Fibroblast of upper back skin (primary cell): ENCODE measurements at places on chromosomes 1 and 21.
A peak's percentile ranks its signal among the peaks of the same experiment; 100 is the strongest.

GRCh38 chr1:7646981-7647901 lies 123.9 kb upstream of the VAMP3 start:
- DNase-seq: peak; percentile 51

DNA sequence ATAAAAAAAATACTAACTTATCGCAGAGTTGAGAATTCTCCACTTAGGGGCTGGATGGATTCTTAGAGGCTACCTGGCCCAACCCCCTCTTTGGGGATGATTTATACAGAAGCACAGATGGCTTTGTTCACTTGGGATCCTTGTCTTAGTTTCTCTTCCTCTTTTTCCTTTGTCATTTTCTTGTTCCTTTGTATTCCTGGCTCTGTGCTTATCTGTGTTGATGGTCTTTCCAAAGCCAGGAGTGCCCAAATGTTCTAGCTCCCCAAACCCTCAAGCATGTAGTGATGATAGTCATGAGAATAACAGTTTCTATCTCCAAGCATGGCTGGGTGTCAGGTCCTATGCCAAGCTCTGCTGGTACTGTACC lies 27.4 kb downstream of the EPHB2 start:
- DNase-seq: no peak

GRCh38 chr1:220153147-220153546 lies 59.2 kb downstream of the IARS2 start:
- no peak for DNase-seq

- DNase-seq: no peak
Observed at GRCh38 chr1:238242181-238242580, 351.5 kb upstream of the ZP4 start.

DNA sequence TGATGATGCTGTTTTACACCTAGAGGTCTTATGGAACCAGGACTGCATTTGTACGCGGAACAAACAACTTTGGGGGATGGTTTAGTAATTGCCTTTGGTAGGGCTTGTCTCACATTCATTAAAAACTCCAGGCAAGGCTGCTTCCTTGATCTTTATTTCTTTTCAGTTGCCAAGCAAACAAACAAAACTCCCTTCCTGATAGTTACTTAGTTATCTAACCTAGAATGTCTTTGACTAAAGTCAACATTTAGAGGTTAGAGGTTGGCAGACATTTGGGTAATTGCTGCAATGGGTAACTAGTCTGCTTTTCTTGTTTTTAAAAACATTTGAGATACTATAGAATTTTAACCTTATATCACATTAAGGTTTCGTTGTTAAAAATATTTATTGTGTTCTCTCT lies 500.9 kb upstream of the PTBP2 start:
- DNase-seq: no peak

DNA sequence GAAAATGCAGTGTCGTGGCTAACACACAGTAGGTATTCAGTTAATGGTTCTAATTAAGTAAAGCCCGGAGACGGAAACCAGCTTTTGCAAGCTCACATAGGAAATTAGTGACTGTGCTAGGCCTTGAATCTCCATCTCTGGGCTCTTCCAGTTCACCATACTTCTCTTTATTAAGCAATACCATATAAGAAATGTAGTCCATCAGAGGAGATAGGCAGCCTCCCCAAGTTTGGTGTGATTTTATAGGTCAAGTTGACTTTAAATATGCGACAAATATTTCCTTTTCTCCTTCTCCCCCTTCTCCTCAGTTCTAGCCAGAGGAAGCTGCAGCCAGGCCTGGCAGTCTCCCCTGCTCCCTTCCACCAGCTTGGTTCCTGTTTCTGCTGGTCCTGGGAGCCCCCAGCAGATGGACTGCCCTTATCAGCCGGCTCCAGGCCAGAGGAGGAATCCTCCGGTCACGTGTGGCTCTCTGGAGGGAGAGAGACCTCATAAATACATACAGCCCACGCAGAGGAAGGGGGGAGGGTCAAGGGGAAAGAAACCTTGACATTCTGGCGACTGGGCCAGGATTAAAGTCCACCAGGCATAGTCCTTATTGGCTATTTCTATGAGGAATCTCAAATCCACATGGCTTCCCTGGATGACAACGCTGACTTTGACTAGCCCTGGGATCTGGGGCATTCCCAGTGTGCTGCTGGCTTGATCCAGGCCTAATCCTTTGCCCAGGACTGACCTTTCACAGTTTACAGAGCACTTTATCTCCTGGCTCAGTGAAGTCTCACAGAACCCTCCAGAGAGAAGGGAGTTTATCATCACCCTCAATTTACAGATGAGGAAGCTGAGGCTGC lies 115.1 kb upstream of the JUN start:
- no peak for DNase-seq

- DNase-seq: peak; percentile 96
Observed at GRCh38 chr1:59678493-59679228, 136.1 kb upstream of the HOOK1 start.

DNA sequence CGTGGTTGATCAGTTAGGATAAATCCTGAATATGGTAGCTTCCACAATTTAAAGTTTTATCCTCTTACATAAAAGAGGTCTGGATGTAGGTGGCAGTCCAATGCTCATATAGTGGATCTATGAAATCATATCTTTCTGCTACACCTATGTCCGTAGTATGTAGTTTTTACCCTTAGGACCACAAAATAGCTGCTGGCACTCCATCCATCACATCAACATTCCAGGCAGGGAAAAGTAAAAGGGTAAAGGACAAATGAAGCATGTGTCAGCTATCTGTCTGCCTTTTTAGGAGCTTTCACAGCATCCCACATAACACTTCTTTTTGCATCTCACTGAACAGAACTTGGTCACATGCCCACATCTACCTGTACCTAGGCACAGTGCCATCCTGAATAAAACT lies 184.7 kb downstream of the ROR1 start:
- no peak for DNase-seq

- no peak for DNase-seq
Observed at GRCh38 chr1:185574139-185574875, 159.9 kb upstream of the HMCN1 start.

DNA sequence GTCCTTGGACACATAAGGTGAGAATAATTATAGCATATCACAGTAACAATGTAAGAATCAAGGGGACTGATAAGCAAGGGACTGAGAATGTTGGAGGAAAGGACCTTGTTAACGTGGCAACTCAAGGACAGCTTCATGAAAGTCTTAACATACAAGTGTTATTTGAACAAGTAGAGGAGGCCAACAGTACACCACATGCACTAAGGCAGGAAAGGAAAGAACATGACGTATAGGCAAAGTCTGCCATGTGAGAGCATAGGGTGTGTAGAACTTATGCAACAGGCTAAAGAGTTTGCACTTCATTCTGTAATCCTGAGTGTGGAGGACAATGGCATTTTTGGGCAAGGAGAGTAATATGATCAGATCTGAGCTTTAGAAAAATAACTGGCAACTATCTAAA lies 33.3 kb upstream of the DIRAS3 start:
- DNase-seq: no peak

GRCh38 chr1:164880644-164881043 lies 321.7 kb downstream of the PBX1 start:
- no peak for DNase-seq

GRCh38 chr1:243850452-243851256 lies 611 bp upstream of the AKT3 start:
- peak; percentile 80 for DNase-seq

GRCh38 chr1:110873856-110874255 lies 908 bp downstream of the CD53 start:
- DNase-seq: no peak

- no peak for DNase-seq
Observed at GRCh38 chr1:181149326-181150125, 61.0 kb downstream of the IER5 start.

DNA sequence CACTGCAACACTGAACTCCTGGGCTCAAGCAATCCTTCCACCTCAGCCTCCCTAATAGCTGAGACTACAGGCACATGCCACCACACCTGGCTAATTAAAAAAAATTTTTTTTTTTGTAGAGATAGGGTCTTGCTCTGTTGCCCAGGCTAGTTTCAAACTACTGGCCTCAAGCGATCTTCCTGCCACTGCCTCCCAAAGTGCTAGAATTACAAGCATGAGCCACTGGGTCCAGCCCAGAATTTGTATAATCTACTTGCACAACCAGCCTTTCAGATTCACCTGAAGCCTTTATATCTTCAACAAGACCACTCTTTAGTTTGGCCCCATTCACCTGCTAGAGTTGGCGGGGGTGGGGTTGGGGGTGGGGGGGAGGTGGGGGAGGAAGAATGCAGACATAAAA lies 181.7 kb upstream of the LMO4 start:
- DNase-seq: no peak

DNA sequence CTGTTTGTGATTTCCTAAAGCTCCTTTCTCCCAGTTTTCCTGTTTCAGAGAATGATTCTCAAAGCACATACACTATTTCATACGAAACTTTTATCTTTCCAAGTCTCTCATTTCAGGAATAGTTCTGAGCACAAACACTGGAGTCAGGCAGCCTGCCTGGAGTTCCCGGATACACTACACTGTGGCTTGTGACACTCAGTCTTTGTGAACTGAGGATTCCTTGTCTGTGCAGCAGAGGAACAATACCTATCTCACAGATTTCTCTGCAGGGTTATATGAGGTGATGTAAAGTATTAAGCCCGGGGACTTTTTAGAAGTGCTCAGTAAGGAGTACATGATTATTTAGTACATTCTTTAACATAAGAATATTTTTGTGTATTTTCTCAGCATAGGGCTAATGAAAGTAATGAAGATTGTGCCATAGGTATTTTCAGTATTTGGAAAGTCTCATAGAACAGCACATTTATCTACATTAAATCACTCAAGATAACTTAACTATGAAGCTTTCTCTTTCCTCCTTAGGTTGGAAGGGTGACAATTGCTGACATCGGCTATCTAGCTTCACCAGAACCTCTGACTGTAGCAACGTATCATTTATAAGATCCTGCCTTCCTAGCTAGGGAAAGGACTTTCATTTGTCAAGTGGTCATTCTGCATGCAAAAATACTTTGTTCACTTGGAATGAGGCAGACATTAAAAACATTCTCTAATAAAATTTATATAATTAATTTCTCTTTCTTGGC lies 12.9 kb downstream of the GBP2 start:
- DNase-seq: no peak

GRCh38 chr21:46454634-46455390 lies 3.9 kb upstream of the DIP2A start:
- DNase-seq: no peak

- no peak for DNase-seq
Observed at GRCh38 chr1:215094381-215094780, 11.8 kb downstream of the KCNK2 start.

- DNase-seq: peak; percentile 51
Observed at GRCh38 chr1:78153092-78153736, 107.4 kb downstream of the GIPC2 start.

- DNase-seq: peak; percentile 91
Observed at GRCh38 chr1:214864896-214865688, 217.4 kb upstream of the KCNK2 start.

- DNase-seq: no peak
Observed at GRCh38 chr1:50181027-50181663, 72.4 kb downstream of the ELAVL4 start.

DNA sequence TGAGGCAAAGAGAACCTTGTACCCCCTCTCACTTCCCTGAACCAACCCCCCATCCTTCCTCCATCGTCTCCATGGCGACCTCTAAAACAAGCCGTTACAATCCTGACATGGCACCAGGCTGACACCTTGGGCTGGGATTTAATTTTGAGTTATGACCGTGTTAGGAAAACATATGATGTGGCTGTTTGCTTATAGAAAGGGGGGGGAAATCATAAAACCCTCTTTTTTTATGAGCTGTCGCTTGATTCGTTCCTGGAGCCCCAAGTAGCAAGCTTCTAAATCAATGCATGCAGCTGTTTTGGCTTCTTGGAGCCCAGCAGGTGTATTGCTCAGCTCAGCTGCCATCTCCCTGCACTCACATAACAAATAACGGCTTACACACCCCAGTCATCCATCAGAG lies 301.2 kb upstream of the SPAG17 start:
- DNase-seq: no peak

DNA sequence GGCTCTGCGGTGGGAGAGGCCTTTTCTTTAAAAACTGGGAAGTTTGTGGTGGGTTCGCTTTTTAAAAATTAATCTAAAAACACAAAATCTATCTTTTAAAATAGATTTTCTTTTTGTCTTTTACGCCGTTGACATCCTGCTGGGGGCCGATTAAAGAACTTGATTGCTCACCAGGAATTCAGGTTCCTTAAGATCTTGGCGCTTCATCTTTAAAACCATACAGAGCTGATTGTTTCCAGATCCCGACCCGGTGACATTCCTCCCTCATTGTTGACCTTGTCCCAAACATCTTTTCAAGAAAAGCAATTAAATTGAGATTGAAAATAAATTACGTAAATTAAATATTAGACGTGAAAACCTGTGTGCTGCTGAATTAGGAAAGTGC lies 546 bp upstream of the ZNF697 start:
- DNase-seq: no peak
